PC-9 (cell line): ENCODE measurements at places on chromosomes 2 and 18. TPM values are rescaled to one million over a fixed set of nuclear protein-coding genes. Genes with fewer than 3 reads are reported as not detected.
A peak's percentile ranks its signal among the peaks of the same experiment; 100 is the strongest.

SNTG2 gene
- total RNA-seq, result not detected in 2 replicates

GRCh38 chr2:88831071-88831791, 139.8 kb downstream of the RPIA start:
- no peak for DNase-seq

DNA sequence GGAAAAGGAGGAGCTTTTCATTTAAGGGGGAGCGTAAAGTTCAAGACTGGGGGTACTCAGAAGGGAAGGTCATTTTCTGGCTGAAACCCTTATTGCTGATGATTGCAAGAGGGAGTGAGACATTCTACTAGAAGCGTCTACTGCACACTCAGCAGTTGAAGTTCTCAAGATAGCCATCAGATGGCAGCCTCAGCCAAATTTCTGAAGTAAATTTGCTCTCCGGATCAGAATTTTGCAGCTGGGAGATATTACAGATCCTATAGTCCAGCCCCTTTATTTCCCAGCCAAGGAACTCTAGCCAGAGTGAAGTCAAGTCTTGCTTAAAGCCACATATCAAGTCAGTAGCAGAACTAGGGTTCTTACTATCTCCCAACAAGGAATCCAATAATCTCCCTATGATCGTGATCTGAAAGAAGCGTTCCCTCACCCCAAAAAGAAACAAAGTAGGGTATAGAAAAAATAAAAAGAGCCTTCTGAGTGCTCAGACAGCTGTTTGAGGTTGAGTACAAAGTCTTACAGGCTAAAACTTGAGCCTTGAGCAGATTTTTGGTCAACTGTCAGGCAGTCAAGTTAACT, 24.0 kb downstream of the RAX start:
- DNase-seq, result peak; percentile 31

- no peak for DNase-seq
Observed at GRCh38 chr18:8928847-8929780, 173.4 kb upstream of the NDUFV2 start.

DNA sequence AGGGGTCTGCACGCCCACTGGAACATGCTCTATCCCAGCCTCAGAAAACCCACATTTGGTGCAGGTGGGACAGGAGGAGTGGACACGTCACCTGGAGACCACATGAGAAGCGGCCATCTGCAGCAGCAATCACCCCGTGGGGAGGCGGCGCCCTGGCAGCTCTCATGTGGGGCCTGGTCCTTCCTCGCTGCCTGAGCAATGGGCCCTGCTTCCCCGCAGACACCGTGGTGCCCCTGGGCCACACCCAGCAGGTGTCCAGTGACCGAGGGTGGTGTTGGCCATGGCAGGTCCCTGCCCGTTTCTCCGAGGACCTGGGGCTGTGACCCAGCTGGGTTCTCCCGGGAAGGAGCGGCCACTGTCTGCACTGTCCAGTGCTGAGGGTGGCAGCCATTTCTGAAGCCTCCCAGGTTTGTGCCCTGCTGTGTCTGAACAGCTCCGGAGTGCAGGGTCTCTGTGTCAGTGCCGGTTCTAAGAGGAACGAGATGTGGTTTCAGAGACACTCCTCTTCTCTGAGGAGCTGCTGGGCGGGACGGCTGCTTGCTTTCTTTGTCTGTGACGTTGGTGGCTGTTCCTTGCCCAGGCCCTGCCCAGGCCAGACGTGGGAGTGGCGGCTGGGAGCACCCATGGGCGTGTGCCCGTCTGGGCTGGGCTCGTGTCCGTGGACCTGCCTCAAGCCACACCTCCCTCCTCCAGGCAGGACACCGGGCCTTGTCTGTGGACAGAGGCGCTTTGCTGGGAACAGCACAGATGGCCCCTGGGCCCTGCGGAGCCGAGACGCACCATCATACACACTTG, 44.8 kb downstream of the NFATC1 start:
- no peak for DNase-seq
